ENCODE measurements at places on chromosomes 12 and 14. TPM values are rescaled to one million over a fixed set of nuclear protein-coding genes. Genes with fewer than 3 reads are reported as not detected.

MAP1LC3B2 gene
- total RNA-seq: not detected

CCDC184 gene
- 1.2 TPM for total RNA-seq

PLCZ1 gene
- not detected for total RNA-seq

OVCH1 gene
- 0.10 TPM for total RNA-seq

C3AR1 gene
- 2.6 TPM for total RNA-seq

KRT77 gene
- total RNA-seq: 0.10 TPM

HCAR3 gene
- total RNA-seq: 2.6 TPM

AMDHD1 gene
- not detected for total RNA-seq
